ENCODE measurements at places on chromosomes 6 and 20.
A peak's percentile ranks its signal among the peaks of the same experiment; 100 is the strongest.

GRCh38 chr6:124234801-124235200, 431.1 kb downstream of the NKAIN2 start:
- DNase-seq: no peak

GRCh38 chr6:137764464-137764863, 102.6 kb upstream of the TNFAIP3 start:
- no peak for DNase-seq

- DNase-seq: no peak
These were observed 74.0 kb upstream of the MYL9 start for GRCh38 chr20:36467076-36467999.

DNA sequence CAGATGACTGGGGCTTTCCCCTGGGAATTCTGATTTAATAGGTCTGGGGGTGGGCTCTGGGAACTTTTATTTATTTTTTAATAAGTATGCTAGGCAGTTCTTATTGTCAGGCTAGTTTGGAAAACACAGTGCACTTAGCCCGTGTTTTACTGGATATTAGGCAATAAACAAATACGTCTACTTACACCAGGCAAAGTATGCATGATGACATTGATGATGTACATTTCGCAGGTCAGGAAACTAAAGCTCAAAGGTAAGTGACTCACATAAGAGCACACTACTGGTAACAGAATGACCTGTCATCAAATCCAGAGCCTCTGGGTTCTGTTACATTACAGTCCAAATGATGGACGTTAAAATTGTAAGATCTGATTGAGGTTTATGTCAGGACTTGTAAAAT, 144.4 kb upstream of the EXOC2 start:
- no peak for DNase-seq

DNA sequence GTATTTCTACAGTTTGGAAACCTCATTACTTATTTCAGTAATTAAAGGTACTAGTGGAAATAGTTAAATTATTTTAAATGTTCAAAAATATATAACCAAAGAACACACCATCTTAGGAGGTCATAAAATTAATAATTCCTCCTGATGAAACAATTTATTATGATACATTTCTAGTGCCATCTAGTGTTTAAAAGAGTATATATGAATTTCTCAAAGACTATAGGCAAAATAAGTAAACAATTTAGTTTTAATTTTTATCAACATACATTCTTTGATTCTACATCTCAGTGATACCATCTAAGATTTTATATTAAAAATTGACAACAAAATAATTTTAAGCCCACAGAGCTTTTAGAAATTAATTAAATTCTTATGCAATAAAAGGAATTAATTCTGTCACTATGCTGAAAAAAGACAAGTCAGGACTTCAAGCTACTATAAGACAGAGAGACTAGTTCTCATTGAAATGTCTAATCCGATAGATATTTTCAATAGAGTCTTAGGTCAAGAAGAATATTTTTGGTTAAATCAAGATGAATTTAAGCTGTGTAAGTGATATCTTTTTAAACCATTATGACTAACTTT, 107.8 kb upstream of the RNF217 start:
- no peak for DNase-seq

- DNase-seq: no peak
These were observed 80.4 kb downstream of the DACT2 start for GRCh38 chr6:168239044-168239773.

- no peak for DNase-seq
These were observed 301.1 kb downstream of the TAF4 start for GRCh38 chr20:61764471-61765025.

DNA sequence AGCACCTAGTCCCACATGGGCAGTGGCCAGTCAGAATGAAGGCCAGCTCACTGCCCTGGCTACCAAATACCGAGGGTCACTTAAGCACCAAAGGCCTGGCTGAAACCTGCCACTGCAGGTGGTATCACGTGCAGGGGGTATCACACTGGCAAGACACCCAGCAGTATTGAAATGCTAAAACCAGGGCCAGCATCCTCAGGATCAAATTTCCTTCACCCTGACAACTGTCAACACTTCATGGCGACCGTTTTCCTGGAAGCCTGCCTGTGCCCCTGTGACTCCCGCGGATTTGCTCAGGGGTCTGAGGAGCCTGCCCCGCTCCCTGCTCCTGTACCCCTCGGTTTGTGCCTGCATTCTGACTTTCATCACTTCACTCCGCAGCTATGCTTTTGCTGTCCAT, 151.1 kb downstream of the TTLL2 start:
- DNase-seq: no peak

DNA sequence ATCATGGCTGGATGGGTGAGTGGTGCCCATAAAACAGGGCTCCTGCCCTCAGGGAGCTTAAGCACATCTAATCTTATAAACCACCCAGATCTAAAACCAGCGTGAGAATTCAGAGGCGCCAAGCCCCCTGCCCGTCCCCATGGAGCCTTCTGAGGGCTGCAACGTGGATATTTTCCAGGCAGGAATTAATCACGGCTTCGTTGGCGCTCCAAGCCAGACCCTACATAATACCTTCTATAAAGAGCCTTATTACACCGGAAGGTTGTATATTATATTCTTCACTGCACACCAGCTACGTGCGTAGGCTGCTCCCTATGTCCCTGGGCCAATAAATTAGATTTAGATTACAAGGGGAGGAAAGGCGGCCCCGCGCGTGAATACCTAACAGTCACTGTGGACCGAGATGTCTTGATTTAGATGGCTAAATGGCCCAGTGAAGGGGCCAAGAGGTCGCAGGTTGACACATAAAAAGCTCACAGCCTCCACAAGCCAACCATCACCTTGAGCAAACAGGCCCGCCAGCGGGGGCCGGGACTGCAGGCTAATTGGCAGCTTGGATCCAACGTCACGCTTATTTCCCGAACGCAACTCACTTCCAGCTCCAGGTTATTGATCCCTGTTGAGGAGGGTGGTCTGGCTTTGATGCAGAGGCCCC, 64.7 kb upstream of the APCDD1L start:
- DNase-seq: no peak

GRCh38 chr20:50958615-50959542, at the start of gene MOCS3:
Gene MOCS3, plus strand, starts transcription at chr20:50958818. Its CDS starts 25 bp downstream, at chr20:50958843.
- peak; percentile 96 for DNase-seq

DNA sequence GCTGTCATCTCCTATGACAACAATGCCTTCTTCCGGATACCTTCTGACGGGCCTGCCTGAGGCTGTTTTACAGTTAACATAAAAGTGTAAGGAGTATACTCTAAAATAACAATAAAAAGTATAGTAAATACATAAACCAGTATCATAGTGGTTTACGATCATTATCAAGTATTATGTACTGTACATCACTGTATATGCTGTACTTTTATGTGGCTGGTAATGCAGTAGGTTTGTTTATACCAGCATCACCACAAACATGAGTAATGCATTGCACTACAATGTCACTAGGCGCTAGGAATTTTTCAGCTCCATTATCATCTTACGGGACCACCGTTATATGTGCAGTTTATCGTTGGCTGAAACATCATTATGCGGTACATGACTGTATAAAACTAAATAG, 76.5 kb downstream of the VEGFA start:
- DNase-seq: no peak

- DNase-seq: no peak
These were observed 18.9 kb upstream of the SLC22A2 start for GRCh38 chr6:160277546-160277945.

GRCh38 chr6:143090314-143091044, 29.8 kb downstream of the AIG1 start:
- no peak for DNase-seq

- no peak for DNase-seq
These were observed 123.2 kb upstream of the NUP153 start for GRCh38 chr6:17829905-17830304.

DNA sequence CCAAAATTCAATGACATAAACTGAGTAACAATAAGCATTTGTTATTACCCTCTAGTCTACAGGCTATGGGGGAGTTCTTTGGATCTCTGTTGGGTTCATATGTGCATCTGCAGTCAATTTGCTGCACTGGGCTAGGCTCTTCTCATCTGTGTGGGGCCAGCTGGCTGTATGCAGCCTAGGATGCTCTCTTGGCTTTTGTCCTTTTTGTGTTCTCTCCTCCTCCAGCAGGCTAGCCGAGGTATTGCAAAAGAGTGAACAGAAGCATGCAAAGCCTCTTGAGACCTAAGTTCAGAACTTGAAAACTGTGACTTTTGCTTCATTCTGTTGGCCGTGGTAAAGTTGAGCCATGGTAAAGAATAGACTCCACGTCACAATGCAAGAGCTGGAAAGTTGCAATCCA, 62.8 kb upstream of the FOXO3 start:
- no peak for DNase-seq

GRCh38 chr6:113588646-113589045, 268.5 kb upstream of the MARCKS start:
- DNase-seq: no peak

GRCh38 chr6:34246563-34247391, 2.0 kb downstream of the SMIM29 start:
- no peak for DNase-seq

DNA sequence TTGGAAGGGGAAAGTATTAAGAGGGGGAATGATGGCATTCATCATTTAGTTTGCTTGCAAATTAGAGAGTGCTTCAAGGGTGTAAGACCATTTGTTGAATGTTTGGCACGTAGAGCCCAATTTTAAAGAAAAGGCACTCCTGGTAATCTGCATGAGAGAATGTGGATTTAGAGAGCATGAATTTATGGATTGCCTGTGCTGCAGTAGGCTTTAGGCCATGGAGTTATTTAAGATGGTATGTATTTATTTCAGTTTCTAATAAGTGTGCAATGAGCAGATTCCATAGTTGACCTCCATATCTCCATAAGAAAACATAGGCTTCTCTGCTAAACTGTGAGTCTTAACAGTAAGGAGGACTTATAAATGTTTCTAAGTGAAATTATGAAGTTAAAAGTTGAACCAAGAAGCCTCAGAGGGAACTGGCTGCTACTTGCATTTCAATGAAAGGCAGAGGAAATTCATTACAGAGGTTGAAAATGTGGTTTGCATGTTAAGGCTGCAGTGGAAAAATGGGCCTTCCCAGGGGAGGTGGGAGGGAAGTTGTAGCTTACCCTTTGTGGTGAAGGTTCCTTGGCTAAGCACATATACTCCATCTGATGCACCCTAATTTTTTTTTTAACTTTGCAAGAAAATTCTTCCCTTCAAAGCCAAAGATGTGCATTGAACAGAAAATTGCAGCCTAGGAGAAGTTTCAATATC, 134.2 kb downstream of the CARMIL1 start:
- DNase-seq: no peak

- DNase-seq: no peak
These were observed 12.0 kb downstream of the TTI1 start for GRCh38 chr20:38021087-38021772.

GRCh38 chr6:109440331-109441068, at the start of the genes PPIL6 and SMPD2:
Gene PPIL6, minus strand, starts transcription at chr6:109440628. Its CDS starts 38 bp downstream, at chr6:109440590.
Gene SMPD2, plus strand, starts transcription at chr6:109440724. Its CDS starts 398 bp downstream, at chr6:109441122.
- DNase-seq: peak; percentile 86

- DNase-seq: no peak
These were observed 25.3 kb downstream of the GMDS start for GRCh38 chr6:2220154-2220553.

- DNase-seq: no peak
These were observed 7.8 kb downstream of the NFYA start for GRCh38 chr6:41080621-41081020.

DNA sequence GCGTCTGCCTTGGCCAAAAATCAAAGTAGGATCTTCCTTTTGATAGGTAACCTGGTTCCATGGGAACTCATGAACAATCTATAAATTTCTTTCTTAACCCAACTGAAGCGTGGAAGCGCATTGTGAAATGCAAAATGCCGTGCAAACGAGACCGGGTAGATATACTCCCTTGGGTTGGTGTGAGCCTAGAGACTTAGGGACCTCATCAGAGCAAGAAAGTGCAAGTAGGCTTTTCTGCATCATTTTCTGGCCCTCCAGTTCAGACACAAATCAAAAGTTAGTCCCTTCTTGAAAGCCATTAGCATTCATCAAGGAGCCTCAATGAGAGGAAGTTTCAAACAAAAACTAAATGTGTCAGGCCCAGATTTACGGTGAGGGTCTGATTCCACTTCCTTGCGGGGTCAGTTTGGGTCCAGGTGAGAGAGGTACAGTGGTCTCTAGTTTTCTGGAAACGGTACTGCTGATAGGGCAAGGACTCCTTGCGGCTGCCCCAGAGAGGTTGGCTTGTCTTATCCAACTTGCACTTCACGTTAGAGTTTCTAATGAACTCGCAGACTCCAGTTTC, 5.3 kb upstream of the ZNF184 start:
- DNase-seq: no peak

GRCh38 chr6:39881851-39882530, 52.3 kb downstream of the MOCS1 start:
- no peak for DNase-seq

Measured in thymus (tissue), 14 donors.